ENCODE measurements at places on chromosomes 3 and 15. TPM values are rescaled to one million over a fixed set of nuclear protein-coding genes. Genes with fewer than 3 reads are reported as not detected.

EPHA6 gene
- total RNA-seq: 17.3 TPM

RHCG gene
- not detected for total RNA-seq

CADM2 gene
- total RNA-seq: 5.8 TPM

CORO2B gene
- total RNA-seq: 2.0 TPM

DNA sequence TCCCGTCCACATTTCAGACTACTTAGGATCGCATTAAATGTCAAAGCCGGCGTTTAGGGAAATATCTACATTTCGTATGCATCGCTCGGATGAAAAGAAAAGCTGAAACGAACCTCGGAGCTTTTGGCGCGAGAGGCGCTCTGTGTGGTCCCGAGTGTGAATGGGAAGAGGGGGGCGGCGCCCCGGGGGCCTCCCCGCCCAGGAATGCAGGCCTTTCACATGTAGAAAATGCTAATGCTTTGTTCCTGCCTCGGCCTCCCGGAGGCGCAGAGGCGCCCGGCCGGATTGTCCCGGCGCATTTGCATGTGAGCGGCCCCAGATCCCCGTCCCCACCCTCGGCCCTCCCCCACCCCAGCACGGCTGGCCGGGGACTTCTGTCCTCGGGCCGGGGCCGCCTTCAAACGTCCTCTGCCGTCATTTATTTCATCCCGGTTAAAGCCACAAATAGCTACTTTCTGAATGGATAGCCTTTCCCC, 37.0 kb upstream of the TRIM71 start:
- DNase-seq: peak; percentile 75
- H3K27ac ChIP-seq: peak overlapping the region; percentile 97
- H3K4me3 ChIP-seq: peak overlapping the region; percentile 84
- peaks cover 8% of the 10 kb centered on the region for H3K27me3 ChIP-seq

POPDC2 gene
- total RNA-seq: 2.9 TPM

Data from progenitor cell of endocrine pancreas (in vitro differentiated cells).